ENCODE measurements at places on chromosomes 3 and 15.

DNA sequence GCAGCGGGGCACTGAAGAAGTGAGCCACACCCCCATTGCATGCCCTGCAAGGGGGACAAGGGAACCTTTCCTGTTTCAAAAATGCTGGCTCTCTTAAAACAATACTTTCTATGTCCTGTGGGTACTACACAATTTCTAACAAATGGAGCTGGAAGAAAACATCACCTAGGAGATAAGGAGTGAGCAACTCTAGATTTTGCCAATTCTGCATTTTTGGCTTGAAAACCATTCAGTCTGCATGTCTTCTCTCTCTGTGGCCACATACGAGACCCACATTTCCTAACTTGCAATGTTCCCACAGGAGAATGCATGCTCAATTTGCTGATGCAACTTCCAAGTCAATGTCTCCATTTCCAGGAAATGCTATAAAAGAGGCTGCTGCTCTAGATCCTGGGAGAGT is 662.0 kb downstream of the SQOR start:
- no peak for DNase-seq

- no peak for DNase-seq
These were observed 217.3 kb downstream of the SNRPN start for GRCh38 chr15:25171856-25172687.

GRCh38 chr3:49489247-49489646 is 19.2 kb downstream of the DAG1 start:
- no peak for DNase-seq

GRCh38 chr15:47803767-47804166 is 86.5 kb downstream of the SEMA6D start:
- no peak for DNase-seq

DNA sequence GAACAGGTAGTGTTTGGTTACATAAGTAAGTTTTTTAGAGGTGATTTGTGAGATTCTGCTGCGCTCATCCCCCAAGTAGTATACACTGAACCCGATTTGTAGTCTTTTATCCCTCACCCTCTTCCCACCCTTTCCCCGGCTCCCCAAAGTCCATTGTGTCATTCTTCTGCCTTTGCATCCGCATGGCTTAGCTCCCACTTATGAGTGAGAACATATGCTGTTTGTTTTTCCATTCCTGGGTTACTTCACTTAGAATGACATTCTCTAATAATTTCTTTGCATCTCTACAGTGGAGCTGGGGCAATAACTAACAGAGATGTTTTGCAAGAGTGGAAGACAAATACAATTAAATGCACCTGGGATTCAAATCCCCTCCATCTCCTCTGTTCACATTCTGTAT is 93.2 kb downstream of the TP63 start:
- DNase-seq = no peak

GRCh38 chr3:141979050-141979671 is 102.7 kb downstream of the ATP1B3 start:
- DNase-seq = no peak

GRCh38 chr15:70293591-70294470 is 196.1 kb upstream of the TLE3 start:
- DNase-seq = no peak

DNA sequence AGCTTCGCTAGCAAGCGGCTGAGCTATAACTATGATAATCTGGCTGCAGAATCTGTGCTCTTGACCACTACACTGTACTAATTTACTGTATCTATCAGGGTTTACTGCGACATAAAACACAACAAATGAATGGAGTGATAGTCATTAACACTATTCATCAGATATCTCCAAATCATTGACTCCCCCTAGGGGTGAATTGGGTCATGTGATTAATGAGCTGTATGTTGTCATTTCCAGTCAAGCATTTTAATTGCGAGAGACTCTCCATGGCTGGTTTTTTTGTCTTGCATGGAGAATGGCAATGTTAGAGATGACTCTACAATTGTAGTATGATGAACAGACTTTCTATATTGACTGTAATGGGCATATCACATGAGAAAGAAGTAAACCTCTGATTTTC is 10.5 kb upstream of the TM4SF18 start:
- no peak for DNase-seq
